ENCODE measurements at places on chromosomes 2 and 18.

DNA sequence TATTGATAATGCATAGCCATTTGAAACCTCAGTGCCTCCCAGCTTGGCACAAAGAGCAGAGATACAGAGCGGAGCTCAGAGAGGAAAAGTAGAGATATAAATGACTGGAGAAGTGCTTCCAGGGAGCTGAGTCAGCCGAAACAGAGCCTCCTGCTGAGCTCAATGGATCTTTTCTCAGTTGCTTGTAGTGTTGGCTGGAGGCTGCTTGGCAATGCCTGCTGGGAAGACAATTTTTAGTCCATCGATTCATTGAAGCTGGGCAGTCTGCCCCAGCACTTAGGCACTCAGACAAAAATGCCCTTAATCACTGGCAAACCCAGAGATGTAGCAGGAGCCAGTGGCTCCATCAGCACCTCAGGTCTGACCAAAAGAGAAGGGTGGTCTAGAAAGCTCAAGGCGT is 81.3 kb upstream of the SETBP1 start:
- DNase-seq, result no peak

GRCh38 chr2:207960090-207960489 is 65.2 kb downstream of the PLEKHM3 start:
- no peak for DNase-seq

- DNase-seq, result no peak
Measured at GRCh38 chr2:181398000-181398399, 59.2 kb upstream of the ITGA4 start.

- DNase-seq, result no peak
Measured at GRCh38 chr2:189798312-189799029, 14.2 kb downstream of the PMS1 start.

GRCh38 chr2:42578621-42579020 is 10.2 kb downstream of the MTA3 start:
- DNase-seq, result no peak

GRCh38 chr18:49638891-49639557 is 77.2 kb downstream of the LIPG start:
- no peak for DNase-seq

DNA sequence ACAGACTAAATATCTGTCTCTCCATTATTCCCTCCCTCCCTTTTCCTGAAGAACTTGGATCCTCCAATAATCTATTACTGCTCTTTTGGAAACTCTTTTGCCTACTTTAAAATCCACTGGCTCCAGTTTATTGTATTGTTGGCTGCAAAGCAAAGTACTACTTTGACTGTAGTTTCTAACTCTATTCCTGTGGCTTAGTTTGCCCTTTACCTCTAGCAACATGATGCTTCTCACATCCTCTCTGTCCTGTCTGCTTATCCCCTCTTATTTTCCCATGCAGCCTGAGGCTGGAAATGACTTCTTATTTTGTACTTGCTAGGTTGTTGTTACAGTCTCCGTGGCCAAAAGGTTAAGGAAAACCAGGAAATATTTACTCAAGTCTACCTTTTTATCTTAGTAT is 26.8 kb downstream of the PDK1 start:
- DNase-seq, result no peak

GRCh38 chr2:84038866-84039265 is 420.2 kb downstream of the SUCLG1 start:
- DNase-seq, result no peak

DNA sequence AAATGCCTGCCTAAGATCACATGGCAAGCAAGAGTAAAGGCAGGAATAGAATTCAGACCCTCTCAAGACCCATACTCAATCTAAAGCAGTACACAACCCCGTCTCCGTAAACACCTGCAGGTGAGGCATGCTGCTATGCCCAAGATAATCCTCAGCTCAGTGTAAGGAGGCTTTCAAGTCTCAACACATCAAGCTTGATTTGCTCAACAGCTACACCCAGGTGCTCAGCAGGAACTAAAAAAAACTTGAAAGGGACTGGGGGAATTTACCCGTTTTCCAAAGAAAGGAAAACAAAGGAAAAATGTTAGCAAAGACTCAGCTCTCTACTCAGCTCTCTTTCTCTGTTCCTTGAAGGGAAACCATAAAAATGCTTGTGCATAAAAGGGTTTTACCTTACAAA is 301.8 kb downstream of the C1D start:
- DNase-seq, result no peak

DNA sequence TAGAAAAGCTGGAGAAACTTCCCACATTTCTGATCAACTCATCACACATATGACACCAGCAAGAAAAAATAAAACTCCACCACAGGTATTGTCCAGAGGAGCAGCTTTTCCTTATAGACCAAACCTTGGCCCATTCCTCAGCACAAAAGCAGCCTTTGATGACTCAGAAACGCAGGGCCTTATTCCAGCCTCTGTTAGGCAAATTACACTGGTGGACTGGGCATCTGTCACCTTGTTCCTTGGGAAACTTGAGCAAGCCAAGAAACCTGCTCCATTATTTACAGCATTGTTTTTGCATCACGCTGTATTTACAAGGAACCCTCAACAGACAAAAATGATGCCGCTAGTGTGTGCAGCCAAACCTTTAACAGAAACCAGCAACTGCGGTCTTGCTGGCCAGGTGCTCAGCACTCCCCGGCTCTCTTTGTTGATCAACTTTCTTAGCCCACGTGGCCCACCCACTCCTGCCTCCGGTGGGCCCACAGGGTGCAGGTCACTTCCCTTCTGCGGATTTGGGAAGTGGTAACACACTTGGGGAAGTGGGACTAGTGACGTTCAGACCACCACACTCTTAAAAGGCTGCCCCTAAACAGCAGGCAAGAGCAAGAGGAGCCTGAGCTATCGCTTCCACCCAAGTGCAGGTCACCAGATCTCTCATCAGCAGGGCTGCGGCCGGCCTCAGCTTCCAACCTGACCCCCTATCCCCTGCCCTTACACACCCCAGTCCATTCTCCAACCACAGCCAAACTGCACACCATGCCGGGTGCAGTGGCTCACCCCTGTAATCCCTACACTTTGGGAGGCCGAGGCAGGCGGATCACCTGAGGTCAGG is 1.5 kb downstream of the AP1S3 start:
- DNase-seq, result no peak

GRCh38 chr2:20223407-20224163 is 1.3 kb downstream of the SDC1 start:
- DNase-seq, result no peak

GRCh38 chr2:65576861-65577601 is 144.6 kb upstream of the SPRED2 start:
- DNase-seq, result no peak

GRCh38 chr2:169664600-169664977 is 29.6 kb downstream of the CFAP210 start:
- DNase-seq, result no peak

DNA sequence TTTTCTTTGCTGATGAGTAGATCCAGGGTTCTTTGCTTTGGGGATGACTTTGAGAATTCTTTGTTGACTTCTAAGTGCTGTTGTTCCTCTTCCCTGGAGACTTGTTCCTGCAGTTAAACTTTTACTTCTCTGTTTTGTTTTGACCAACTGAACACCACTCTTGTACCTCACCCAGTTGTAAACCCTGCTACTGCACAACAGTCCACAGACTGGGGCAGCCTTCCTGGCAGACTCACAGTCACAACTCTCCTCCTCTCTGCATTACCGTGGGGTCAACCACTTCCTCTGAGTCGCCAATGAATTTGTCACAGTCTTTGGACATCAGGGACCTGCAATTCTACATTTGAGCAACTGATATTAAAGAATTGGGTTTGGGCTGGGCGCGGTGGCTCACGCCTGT is 3.8 kb upstream of the SLC8A1 start:
- DNase-seq, result no peak

DNA sequence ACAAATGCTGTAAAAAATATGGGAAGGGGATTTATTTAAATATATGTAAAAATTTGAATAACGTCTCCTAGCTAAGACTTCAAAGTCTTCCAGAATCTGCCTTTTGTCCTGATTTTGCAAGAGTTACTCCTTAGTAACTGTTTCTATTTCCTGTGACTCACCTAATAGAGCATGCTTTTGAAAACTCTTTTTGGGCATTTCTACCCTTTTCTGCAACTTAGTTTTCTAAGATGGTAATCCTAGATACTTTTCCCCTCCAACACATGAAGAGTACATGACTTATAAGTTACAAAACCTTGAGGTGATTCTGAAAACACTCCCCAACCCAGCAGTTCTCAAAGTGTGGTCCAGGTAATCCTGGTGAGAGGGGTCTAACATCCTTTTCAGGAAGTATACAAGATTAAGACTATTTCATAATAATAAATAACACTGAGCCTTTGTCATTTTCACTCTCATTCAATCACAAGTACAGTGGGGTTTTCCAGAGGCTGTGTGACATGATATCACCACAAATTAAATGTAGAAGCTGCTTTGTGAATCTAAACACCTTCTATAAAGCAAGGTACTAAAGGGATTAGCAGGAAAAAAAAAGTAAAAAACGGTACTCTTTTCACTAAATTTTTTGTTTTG is 31.9 kb downstream of the PPP4R3B start:
- DNase-seq, result no peak

DNA sequence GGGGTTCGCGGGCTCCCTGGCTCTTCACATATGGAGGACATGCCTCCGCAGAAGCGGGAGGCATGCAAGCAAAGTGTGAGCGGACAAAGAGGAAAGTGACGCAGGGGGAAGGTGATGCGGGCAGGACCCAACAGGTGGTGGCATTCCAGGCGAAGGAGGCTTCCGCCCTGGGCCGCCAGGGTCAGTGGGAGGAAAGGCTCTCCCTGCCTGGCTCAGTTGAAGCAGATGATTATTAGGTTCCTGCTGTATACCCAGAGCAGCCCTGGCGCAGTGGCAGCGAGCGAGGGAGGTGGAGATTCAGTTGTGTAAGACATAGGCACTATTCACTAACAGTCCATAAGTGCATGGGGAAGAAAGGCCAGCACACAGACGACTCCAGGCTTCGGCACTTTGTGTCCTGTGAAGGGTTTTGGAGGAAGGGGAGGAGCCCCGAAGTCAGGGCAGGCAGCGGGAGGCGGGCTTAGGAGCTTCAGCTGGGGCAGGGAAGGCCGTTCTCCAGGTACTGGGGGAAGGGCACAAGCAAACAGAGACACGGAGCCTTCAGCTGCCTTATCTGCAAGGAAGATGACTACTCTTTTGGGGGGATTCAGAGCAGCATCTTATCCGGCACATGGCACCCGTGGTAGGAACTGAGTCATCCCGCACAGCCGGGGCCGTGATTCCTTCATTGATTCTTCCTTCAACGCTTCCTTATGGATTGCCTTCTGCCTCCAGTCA is 89.8 kb downstream of the TGOLN2 start:
- no peak for DNase-seq

DNA sequence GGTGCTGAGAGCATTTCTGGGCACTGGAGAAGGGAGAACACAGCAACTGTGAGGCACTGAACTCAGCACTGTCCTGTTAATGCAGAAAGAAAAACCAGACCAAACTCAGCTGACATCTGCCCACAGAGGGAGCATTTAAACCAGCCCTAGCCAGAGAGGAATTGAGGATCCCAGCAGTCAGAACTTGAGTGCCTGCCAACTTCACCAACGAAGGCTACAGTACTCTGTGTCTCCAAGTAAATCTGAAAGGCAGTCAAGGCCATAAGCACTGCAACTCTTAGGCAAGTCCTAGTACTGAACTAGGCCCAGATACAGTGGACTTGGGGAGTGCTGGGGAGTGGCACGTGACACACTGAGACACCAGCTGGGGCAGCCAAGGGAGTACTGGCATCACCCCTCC is 176.2 kb upstream of the ZC3H15 start:
- no peak for DNase-seq

- DNase-seq, result no peak
Measured at GRCh38 chr2:88060907-88061275, 5.3 kb upstream of the KRCC1 start.

GRCh38 chr2:191252699-191253098 is 7.5 kb downstream of the MYO1B start:
- DNase-seq, result no peak

- DNase-seq, result no peak
Measured at GRCh38 chr18:24322584-24323136, 75.0 kb downstream of the OSBPL1A start.

GRCh38 chr18:79962311-79962710 is 2.1 kb upstream of the HSBP1L1 start:
- DNase-seq, result peak; percentile 52

DNA sequence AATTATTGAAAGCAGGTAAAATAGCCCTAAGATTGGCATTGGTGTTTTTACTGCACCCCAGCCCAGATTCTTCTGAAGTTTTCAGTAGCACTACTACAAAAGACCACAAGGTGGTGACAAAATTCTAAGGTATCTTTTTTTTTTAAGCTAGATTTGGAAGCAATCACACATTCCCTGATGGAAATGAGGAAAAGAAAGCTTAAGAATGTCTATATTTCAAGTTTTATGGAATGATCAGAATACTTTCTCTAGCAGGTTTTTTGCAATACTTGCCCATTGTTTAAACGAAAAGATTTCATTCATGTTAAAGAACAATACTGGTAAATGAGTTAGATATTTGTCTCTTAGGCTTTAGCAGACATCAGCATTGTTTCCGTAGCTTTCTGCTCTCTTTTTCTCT is 32.1 kb upstream of the ZNF638 start:
- no peak for DNase-seq

- no peak for DNase-seq
Measured at GRCh38 chr2:126972279-126972626, 73.6 kb downstream of the TEX51 start.

- no peak for DNase-seq
Measured at GRCh38 chr18:42561521-42561920, 554.0 kb downstream of the RIT2 start.

GRCh38 chr18:24987303-24988252 is 364.4 kb downstream of the ZNF521 start:
- no peak for DNase-seq

DNA sequence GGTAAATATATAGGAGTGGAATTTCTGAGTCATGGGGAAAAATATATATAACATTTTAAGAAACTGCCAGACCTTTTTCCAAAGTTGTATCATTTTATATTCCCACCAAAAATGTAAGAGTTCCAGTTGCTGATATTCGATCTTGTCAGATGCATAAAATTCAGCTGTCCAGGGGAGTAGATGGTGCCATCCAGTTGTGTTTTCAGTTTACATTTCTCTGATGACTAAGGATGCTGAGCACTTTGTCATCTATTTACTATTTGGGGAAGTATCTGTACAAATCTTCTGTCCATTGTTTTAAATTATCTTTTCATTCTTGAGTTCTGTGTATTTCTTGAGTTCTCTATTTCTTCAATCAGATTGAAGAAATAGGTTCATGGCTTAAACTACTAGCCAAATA is 126.1 kb downstream of the RTN4 start:
- DNase-seq, result no peak

GRCh38 chr2:23478087-23478932 is 93.3 kb downstream of the KLHL29 start:
- peak; percentile 44 for DNase-seq
